ENCODE measurements at places on chromosomes 12 and 14. TPM values are rescaled to one million over a fixed set of nuclear protein-coding genes. Genes with fewer than 3 reads are reported as not detected.

- peaks cover 42% of the 10 kb centered on the region for H3K4me1 ChIP-seq
- peak; percentile 49 for DNase-seq
- H3K36me3 ChIP-seq, result no peaks in the 10 kb centered on the region
- no peak overlapping the region for H3K27ac ChIP-seq
Observed at GRCh38 chr12:46450279-46450748, 77.7 kb upstream of the SLC38A2 start.

DNA sequence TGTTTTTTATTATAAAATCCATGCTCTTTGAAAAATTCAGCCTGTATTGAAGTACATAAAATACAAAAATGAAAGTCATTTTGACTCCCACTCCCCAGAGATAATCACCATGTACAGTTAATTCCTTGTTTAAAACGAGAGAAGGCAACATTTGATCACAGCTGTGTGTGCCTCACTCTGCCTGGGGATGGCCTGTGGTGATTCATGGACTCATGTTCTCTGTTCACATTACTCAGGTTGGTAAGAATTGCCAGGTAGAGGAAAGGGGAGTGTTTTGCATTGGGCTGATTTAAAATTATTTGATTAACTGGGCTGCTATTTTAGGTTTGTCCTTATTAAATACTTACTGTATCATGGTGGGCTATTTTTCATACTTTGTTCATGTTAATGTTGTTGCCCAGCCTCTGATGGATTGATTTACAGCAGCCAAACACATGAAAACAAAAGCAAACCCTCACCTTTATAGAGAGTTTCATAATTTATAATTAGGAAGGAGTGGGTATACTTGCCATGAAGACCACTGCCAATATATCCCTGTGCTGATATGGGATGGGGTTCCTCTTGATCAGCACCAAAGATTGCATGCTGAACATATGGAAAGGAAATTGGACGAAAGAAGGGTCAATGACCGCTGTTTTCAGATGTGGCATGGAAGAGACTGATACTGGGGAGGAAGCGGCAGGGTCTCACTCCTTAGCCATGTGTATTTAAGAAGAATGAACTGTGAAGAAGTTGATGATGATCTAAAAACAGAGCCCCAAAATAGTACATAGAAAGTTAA lies 3.0 kb downstream of the ZBTB1 start:
- H3K4me3 ChIP-seq, result no peak overlapping the region
- DNase-seq, result no peak
- no peak overlapping the region for H3K27ac ChIP-seq
- H3K27me3 ChIP-seq, result no peaks in the 10 kb centered on the region

DNA sequence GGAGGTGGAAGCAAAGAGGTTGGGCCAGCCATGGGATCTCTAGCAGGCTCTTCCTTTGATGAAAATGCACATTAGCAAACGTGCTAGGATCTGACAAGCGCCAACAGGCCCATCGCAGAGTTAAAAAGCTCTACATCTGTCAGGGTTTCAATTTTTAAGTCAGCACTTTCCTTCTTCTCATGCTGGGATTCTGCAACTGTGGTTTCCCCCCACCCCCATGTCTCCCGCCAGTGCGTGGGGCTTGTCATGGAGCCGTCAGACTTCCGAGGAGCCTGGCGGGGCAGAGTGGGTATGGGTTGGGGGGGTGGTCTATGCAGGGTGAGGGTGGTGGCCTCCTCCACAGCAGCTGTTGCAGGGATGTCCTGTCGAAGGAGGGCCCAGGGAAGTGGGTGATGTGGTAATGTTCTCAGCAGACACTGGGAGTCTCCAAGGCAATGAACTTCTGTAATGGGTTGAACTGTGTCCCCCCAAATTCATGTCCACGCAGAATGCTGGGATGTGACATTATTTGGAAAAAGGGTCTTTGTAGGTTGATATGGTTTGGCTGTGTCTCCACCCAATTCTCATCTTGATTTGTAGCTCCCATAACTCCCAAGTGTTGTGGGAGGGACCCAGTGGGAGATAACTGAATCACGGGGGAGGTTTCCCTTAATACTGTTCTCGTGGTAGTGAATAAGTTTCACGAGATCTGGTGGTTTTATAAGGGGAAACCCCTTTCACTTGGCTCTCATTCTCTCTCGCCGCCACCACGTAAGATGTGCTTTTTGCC lies 115.2 kb upstream of the MAP1LC3B2 start:
- no peak for DNase-seq
- no peaks in the 10 kb centered on the region for H3K36me3 ChIP-seq
- no peak overlapping the region for H3K27ac ChIP-seq
- no peak overlapping the region for H3K4me3 ChIP-seq
- no peaks in the 10 kb centered on the region for H3K4me1 ChIP-seq

DNA sequence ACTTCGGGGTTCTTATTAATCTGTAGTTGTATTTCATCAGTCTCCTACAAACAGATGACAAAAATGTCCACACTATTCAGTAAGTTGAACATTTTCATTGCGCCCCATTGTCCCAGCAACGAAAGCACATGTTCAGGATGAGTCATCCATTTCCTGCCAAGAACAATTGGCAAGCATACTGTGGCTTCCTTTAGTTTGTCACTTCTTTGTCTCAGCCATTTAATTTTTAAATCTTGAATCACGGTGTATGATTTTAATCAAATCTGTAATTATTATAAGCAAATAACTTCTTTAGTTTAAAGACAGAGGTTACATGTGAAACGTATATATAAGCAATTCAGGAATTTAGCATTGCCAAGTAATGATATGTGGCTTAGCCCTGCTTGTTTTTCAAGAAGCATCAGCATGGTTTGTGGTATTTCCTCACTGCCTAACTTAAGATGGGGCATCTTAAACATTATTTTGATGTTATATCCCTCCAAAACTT lies 211.3 kb upstream of the KRR1 start:
- H3K4me3 ChIP-seq, result no peak overlapping the region
- peaks cover 30% of the 10 kb centered on the region for H3K4me1 ChIP-seq
- peak; percentile 81 for DNase-seq
- peak overlapping the region; percentile 75 for H3K27ac ChIP-seq
- no peaks in the 10 kb centered on the region for H3K27me3 ChIP-seq

DNA sequence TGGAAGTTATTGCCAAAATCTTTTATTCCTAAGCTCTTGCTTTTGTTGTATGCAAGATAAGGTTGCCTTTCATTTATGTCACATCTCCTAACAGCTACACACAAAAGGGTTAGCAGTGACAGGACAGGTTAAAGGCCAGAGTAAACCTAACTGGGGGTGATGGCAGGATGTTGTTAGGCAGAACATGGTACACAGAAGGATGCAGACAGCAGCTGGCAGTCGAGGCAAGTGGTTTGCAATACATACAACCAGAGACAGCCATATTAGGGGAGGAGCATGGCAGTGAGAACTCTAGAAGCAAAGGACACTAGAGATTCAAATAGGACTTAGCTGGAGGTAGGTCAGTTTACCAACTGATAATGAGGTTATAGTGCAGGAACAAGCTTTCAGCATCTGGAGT lies 2.7 kb upstream of the ABCD2 start:
- H3K36me3 ChIP-seq, result no peaks in the 10 kb centered on the region
- H3K27ac ChIP-seq, result no peak overlapping the region
- DNase-seq, result no peak
- no peaks in the 10 kb centered on the region for H3K27me3 ChIP-seq

- H3K4me1 ChIP-seq, result peaks cover 34% of the 10 kb centered on the region
- no peak overlapping the region for H3K27ac ChIP-seq
- no peak overlapping the region for H3K4me3 ChIP-seq
- H3K36me3 ChIP-seq, result no peaks in the 10 kb centered on the region
Observed at GRCh38 chr12:56631790-56632700, 1.9 kb upstream of the BAZ2A start.

- H3K4me3 ChIP-seq, result no peak overlapping the region
- no peaks in the 10 kb centered on the region for H3K36me3 ChIP-seq
- H3K4me1 ChIP-seq, result no peaks in the 10 kb centered on the region
- no peak for DNase-seq
- H3K27me3 ChIP-seq, result no peaks in the 10 kb centered on the region
Observed at GRCh38 chr14:97776890-97777558, 979.8 kb downstream of the VRK1 start.

Gene CCDC85C
- total RNA-seq, result 41.5 TPM

Gene SLC6A13
- 0.95 TPM for total RNA-seq

Gene LMNTD1
- 0.46 TPM for total RNA-seq
